ENCODE measurements at places on chromosomes 7 and 10.

- DNase-seq = no peak
Measured at GRCh38 chr10:1366811-1367425, 310.7 kb downstream of the WDR37 start.

DNA sequence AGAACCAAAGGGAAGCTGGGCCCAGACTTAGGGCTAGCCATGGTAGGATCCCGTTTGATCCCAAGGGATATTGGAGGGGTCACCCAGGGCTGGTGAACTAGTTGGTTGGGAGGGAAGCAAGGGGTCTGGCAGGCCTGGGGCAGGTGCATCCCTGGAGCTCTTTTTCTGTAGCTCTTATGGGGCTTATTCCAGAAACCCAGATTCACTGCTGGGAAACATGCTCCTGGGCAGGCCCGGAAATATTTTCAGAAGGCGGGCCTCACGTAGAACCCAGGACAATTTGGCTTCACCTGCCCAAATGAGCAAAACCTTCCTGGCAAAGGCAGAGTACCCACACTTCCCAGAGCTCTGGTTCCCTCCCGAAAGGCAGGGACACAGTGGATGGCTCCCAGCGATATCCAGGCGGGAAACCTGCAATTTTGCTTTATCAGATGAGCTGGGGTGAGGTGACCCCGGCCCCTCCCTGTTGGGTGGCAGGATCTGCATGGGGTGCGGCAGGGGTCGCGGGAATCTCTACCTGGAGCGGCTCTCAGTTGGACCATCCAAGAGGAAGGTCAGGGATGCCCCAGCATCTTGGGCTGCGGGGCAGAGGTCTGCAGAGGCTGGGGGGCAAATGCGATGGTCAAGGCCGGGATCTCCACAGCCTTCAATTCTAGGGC is 533.9 kb downstream of the TCERG1L start:
- DNase-seq = no peak

DNA sequence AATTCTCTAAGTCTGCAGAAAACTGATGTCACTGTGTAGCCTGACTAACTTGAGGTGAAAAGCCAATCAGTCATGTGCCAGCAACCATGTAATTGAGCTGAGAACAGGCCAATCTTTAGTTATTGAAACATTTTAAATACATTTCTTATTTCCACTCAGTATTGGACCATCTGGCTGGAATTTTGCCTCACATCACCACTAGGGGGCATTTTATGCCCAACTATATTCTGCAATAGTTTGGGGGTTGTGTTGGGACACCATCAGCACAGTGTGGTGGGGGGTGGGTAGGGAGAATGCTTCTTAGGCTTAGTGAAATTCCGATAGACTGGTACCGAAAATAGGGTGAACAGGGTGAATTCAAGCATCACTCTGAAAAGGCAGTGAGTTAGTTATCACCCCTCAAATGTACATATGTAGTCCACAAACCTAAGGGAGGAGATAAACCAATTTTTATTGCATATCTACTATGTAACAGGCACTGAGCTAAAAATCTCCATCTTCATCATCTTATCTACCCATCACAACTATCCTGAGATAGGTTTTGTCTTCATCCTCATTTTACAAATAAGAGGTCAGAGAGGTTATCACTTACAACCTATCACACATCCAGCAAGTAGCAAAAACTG is 17.8 kb downstream of the NPSR1 start:
- peak; percentile 7 for DNase-seq

- DNase-seq = peak; percentile 38
Measured at GRCh38 chr10:3486346-3487065, 298.5 kb downstream of the KLF6 start.

GRCh38 chr10:31468536-31468859 is 149.5 kb downstream of the ZEB1 start:
- DNase-seq = no peak

DNA sequence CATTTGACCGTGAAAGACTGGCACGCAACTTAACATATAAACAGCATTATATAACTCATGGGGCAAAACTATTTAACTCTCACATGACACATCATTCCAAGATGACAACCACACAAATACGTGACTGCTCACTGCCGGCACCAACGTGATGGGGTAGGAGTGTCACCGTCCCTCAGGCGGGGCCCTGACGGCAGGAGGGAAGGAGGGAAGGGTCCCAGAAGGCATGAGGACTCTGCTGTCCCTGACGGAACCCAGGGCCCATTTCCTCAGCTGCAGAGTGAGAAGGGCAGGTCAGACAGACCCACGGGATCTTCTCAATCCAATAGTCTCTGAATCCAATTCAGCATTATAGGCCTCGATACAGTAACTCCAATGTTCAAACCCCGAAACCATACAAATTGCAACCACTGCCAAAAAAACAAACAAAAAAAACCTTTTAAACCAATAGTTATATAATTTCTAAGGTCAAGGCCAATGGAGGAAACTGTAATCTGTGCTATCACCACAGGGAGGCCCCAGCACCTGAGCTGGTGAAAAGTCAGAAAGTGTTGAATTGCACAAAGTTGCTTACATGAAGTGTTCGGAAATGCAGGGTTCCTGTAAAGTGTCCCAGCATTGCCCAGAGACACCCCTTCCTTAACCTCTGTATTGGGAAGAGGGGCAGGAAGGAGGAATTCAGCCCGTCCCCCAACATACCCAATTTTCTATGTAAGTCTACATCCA is 137.4 kb downstream of the TNS3 start:
- DNase-seq = no peak

DNA sequence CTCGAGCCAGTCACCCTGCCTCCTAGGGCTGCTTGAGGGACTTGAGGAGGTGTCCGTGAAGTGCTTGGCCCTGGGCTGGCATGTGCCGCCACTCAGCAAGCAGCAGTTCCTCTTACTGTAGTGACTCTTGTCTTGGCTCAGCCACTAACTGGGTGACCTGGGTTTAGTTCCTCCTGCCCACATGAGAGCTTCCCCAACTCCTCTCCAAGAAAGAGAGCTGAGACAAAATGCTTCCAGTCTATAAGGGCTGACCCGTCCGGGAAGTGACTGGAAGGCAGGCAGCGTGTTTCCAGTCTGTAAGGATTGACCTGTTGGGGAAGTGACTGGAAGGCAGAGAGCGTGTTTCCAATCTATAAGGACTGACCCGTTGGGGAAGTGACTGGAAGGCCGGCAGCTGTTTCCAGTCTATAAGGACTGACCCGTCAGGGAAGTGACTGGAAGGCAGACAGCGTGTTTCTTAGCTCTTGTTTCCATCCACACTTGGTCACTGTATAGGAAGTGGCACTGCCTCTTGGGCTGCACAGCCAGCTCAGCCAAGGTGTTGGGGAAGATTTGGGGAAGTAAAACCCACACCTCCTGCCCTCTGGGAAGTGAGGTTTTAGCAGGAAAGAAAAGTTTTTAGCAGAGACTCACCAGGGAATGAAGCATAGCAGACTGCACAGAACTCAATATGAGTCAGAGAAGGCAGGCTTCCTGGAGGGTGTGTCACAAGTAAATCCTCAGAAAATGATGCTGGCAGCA is 53.3 kb upstream of the PPIF start:
- no peak for DNase-seq

- DNase-seq = no peak
Measured at GRCh38 chr7:110309941-110310340, 781.0 kb upstream of the LRRN3 start.

DNA sequence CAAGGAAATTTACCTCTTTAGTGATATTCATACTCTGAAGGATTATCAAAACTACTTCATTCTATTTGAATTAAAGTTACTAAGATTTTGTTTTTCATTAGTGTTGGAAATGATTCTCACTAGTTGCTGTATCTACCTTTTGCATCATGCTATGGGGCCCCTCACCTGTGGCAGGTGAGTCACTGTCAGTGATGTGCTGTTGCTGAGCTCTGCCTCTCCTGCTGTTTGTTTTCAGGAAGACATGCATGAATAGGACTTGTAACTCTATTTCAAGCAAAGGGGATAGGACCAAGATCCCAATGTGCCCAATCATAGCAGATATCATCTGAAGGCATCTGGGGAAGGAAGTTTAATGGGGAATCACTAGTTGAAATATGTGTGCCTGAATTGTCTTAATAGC is 57.4 kb upstream of the AGR3 start:
- no peak for DNase-seq

DNA sequence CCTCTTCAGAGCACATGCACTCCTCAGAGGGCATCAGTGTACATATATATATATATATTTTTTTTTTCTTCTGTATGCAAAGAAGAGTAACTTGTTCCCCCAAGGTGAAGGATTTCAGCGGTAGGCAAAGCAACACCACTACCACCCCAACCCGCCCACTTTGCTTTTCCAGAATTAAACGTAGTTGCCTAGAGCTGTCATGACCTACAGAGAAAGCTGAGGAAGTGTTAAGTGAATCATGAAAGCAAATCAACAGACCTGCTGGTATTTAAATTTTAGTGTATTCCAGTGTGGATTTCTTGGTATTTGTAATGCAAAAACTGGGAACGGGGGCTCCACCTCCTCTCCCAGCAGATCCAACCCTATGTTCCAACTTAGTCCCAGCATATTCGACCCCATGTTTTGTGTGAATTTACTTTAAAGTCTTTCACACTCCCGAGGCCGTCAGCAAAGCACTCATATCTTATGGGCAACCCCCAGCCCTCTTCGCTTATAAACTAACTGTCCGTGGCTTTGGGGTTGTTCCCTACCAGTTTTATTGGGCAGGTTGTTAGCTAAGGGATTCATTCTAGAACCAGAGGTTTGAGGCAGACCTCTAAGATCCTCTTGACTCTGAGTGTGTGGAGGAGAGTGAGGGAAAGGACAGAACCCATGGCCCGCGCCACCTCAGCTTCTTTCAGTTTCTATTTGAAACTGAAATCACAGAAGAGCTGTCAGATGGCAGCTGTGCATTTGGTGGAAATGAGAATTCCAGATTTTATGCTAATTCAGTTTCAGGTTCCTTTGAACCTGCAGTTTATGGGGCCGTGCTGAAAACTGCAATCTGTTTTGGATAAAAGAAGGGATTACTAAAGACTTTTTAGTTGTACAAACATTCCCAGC is 450.2 kb upstream of the GALNT17 start:
- DNase-seq = no peak

DNA sequence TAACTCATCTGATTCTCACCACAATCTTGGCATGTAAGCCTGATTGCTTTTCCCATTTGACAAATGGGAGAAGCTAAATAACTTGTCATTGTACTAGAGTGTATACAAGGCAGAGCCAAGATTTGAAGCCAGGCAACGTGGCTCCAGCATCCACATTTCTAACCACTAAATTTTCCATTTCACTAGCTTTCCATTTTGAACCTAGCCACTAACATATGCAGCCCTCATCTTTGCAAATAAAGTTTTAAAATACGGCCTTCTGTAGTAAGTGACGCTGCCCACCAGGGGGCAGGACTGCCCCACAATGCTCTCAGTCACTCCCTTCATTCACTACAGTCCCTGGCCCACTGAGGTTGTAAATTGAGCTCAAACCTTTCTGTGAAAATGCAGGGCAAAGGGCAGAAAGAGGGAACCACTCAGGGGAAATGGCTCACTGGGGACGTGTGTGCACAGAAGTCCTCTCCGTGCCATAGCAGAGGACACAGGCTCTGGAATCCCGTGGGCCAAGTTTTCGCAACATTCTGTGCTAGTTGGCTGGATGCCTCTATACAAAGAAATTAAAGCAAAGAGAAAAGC is 315.7 kb downstream of the TNS3 start:
- peak; percentile 16 for DNase-seq

DNA sequence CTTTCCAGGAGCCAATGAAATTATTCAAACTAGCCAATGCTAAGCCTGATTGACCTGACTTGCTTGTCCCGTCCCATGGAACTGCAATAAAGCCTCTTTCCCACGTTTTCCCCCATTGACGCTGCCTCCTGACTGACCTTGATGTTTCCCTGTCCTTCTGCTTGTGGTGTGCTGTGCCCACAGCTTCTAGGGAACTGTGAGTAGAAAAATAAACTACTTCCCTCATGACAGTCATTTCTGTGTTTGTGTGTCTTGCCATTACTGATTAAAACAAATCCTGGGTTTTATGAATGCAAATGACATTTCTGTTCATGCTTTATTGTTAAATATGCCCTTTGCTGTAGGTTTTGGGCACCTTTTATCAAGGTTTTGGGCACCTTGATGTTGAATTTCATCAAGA is 91.3 kb upstream of the ABI1 start:
- DNase-seq = no peak

- no peak for DNase-seq
Measured at GRCh38 chr10:15202639-15203038, 34.1 kb upstream of the NMT2 start.

GRCh38 chr10:118944959-118945633 is 84.4 kb upstream of the NANOS1 start:
- DNase-seq = no peak

- DNase-seq = no peak
Measured at GRCh38 chr10:107913317-107914294, 749.1 kb upstream of the SORCS1 start.

DNA sequence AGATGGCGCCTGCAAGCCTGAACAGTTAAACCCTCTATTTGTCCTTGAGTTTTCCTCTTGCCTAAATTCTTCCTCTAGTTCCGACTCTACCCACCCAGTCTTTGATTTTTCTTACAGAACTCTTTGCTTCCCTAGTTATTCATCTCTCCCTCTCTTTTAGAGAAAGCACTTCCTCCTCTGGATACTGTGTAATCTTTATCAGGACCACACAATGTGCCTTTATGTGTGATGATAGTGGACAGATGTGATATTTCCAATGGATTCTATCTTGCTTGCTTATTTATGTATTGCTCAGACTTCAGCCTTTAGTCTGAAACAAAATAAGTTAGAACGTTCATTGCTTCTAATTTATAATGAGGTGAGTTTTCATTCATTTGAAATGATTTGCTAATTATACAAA is 79.5 kb upstream of the CAV2 start:
- DNase-seq = no peak

- DNase-seq = no peak
Measured at GRCh38 chr7:11707606-11708193, 124.3 kb downstream of the THSD7A start.

GRCh38 chr10:44947371-44948152 is 12.0 kb upstream of the RASSF4 start:
- no peak for DNase-seq

GRCh38 chr10:20976891-20977290 is 79.8 kb upstream of the NEBL start:
- no peak for DNase-seq

GRCh38 chr7:80640846-80641245 is 2.4 kb downstream of the CD36 start:
- DNase-seq = no peak

DNA sequence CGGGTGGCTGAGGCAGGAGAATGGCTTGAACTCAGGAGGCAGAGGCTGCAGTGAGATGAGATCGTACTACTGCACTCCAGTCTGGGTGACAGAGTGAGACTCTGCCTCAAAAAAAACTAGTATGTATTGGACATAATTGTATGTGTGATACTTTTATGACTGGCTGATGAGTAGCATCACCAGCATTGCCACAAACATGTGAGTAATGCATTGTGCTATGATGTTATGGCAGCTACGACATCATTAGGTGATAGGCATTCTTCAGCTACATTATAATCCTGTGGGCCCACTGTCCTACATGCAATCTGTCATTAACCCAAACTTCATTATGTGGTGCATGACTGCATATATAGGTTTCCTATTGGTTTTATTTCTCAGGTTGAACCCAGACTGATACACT is 352.4 kb downstream of the GALNT17 start:
- no peak for DNase-seq
